ENCODE measurements at places on chromosomes 13 and 19. TPM values are rescaled to one million over a fixed set of nuclear protein-coding genes. Genes with fewer than 3 reads are reported as not detected.

The CERS1 gene
- not detected for polyA plus RNA-seq

The ZNF576 gene
- polyA plus RNA-seq, result 25.6 TPM

The SERP2 gene
- 11.0 TPM for polyA plus RNA-seq

The ZNF296 gene
- polyA plus RNA-seq, result 1.2 TPM

The FFAR1 gene
- polyA plus RNA-seq, result not detected
